ENCODE measurements at places on chromosomes 16 and 17.

- DNase-seq = no peak
Measured at GRCh38 chr17:4201226-4201625, 58.2 kb downstream of the CYB5D2 start.

DNA sequence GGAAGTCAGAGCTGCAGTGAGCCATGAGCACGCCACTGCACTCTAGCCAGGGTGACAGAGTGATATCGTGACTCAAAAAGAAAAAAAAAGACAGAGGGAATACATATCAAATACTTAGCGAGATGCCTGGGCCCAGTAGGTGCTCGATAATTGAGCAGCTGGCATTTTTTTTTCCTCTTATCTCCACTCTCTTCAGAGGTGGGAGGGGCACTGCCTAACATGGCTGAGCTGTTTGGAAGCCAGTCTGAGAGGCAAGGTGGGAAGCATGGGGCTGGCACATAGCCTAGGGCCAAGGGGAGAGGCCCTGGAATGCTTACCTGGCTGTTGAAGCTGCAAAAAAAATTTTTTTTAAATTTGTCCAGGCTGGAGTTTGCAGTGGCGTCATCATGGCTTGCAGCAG, 38.4 kb downstream of the HIC1 start:
- no peak for DNase-seq

DNA sequence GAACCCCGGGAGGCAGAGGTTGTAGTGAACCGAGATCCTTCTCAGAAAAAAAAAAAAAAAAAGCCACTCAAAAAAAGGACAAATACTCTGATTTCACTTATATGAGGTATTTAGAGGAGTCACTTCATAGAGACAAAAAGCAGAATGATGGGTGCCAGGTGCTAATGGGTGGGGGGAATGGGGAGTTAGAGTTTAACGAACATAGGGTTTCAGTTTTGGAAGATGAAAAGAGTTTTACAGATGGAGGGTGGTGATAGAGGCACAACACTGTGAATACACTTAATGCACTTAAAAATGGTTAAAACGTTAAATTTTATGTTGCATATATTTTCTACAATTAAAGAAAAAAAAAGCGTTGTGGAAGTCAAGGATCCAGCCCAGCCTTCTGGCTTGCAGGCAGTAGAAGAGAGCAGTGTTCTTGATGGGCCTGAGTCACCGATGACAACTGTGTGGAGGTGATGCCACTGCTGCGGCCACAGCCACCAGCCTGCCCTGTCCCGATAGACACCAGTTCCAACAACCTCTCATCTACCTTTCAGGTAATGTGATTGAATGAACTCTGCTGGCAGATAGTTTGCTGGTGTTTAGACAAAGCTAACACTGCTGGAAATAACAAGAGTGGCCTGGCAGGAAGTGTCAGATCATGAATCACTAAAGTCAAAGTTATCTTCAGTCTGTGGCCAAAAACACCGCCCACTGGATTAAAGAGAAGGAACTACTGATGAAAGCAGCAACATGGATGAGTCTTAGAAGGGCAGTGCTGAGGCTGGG, 49.9 kb upstream of the COX10 start:
- peak; percentile 23 for DNase-seq

DNA sequence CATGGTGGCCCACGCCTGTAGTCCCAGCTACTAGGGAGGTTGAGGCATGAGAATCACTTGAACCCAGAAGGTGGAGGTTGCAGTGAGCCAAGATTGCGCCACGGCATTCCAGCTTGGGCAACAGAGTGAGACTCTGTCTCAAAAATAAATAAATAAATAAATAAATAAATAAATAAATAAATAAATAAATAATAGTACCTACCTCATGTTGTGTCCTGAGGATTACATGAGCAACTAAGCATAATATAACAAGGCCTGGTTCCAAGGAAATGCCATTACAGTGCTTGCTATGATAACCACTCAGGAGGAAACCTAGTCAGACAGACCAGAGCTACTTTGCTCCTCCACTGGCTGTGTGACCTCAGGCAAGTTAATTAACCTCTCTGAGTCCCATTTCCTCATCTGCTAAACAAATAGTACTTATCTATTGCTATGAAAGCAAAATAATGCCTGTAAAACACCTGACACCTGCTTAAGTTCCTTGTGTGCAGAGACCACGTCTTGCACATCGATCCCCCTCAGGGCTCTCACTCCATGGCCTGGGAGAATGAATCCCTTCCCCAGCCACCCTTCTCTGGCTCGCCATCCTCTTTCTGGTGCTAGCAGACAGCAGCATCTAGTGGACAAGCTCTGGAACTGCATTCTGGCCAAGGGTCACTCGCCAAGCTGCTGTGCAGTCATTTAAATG, 7.5 kb downstream of the EPOP start:
- DNase-seq = peak; percentile 75

DNA sequence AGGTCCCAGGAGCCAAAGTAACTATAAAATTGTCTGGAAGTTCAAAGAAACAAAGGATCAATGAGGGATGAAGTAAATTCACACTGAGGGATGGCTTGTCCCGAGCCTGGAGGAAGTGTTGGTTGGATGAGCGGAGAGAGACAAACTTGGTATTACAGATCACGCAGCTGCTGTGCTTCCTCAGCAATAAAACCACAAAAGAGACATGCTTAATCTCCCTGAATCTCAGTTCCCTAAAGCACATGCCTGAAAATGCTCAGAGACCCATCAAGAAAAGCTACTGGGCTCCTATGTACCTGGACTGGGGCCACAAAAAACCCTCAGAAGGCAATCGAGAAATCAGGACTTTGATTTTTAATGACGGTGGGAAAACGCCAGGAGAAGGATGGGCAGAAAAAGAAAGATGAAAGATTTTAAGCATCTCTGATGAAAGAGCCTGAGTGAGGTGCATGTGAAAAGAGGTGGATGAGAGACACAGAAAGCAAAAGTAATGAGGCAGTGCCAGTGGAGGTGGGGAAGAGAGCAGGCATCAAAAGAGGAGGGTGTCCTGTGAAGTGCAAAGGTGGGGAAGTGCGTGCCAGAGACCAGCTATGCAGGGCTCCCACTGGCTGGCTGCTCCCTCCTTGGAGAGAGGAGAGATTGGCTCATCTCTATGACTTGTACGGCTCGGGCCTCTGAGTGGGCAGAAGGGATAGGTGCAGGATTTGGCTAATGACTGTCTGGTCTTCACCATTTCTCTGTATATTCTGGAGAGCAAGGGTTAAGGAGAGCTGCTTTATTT, 143.7 kb downstream of the ABCC12 start:
- DNase-seq = no peak

DNA sequence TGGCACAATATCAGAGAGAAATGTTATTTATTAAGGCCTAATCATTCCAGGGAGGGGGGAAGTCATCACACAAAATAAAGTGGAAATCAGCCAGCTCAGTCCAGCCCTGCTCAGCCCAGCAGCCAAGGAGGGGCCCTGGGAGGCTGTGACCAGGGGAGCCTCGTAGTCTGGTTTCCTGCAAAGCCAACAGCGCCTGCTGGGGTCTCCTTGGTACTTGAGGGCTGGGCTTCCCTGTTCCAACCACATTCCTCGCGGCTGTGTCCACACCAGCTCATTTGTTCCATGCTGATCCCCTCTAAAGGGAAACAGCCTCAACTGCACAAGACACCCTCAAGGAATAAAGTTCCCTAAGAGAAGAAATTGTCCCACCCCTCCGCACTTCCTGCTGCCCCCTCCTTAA, 154.0 kb downstream of the TMEM132E start:
- no peak for DNase-seq

DNA sequence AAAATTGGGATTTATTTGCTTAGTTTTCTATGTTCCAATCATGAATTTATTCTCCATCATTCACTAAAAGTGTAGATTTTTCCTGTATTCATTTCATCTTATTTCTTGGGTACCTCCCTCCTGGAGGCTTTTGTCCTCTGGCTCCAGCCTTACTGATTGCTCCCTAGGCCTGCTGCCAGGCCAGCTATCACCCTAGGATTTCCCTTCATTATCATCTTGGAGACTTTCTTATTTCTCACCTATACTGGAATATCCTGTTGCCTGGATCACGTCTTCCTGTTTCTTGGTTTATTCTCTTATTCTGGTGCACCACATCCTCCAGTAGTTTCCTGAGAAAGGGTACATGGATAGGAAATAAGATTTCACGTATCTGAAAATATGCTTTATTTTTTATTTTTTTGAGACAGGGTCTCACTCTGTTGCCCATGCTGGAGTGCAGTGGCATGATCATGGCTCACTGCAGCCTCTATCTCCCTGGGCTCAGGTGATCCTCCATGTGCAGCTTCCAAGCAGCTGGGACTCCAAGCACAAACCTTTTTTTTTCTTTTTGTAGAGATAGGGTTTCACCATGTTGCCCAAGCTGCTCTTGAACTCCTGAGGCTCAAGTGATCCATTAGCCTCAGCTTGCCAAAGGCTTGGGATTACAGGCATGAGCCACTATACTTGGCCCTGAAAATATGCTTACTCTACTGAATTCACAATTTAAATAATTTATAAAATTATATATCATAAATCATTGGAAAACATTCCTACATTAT, 13.3 kb upstream of the KPNB1 start:
- DNase-seq = no peak

DNA sequence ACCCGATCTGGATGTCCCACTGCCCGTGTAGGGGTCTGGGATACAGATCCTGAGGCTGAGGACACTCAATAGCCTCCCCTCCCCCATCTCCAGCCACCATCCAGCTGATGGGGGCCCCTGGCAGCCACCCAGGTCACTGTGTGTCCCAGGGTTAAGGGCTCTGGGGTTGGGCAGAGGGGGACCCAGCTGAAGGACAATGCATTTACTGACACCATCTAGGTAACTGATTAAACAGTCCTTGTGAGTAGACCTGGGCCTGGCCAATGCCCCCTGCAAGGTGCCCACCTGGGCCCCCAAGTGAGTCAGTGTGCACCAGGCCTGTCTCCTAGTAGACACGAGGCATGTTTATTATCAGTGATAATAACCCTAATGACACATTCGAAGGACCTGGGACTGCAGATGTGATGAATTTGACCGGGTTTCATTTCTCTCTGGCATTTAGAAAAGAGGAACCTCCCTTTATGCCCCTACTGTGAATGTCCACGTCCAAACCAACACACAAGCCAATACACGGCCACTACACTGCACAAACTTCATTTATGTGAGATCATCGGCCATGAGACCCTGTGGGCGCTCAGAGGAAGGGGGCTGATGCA, 261.9 kb upstream of the FOXF1 start:
- no peak for DNase-seq

Measured in activated CD4-positive, alpha-beta T cell treated with anti-CD3 and anti-CD28 coated beads, Interleukin-10, Interleukin-2, amounts not matched to agents 100 ng/mL and 50 ng/mL, durations not matched to agents 16 hours and 8 hours (primary cell).